ENCODE measurements at places on chromosomes 7 and 10.

DNA sequence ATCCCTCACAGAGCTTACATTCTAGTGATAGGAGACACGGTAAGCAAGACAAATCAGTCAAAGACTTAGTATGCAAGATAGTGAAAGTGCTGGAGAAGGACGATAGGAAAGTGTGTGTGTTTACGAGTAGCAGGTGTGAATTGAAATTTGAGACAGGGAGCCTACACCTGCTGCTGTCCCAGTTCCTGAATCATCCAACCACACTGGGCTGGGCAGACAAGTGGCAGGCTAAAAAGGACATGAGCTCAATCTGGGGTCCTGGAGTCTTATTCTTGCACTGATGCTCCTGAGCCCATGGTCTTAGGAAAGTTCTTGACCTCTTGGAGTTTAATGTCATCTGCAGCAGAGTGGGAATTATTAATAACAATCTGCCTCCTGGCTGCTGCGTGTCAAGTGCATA lies 16.2 kb downstream of the RBP3 start:
- DNase-seq: no peak

DNA sequence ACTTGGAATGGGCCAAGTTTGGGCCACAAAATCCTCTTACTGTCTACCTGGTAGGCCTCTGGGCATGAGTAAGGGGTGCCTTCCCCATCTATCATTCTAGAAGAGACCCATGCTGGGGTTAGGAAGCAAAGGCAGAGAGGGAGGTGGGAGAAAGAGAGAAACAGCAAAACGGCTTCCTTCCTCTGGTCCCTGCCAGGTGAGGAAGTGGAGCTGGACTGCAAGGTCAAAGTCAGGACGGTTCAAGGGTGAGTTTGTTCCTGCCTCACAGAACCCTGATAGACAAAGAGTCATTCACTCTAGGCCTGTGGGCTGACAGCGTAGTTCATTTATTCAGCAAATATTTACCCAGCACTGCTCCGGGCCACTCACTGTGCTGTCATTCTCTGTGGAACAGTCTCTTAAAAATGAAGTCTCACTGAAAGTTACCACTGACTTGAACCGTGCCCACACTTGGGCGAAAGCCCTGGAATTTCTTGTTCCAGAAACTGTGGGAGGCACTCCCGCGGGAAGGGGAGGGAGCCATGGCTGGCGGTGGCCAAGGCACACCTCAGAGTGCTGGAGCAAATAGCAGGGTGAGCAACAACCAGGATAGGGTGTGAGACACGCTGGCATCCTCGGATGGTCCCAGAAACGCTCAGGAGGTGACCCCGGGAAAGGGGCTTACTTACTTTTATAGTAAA lies 26.2 kb upstream of the ECHDC3 start:
- DNase-seq: no peak

GRCh38 chr10:23065181-23065948 lies 30.0 kb upstream of the MSRB2 start:
- DNase-seq: no peak

DNA sequence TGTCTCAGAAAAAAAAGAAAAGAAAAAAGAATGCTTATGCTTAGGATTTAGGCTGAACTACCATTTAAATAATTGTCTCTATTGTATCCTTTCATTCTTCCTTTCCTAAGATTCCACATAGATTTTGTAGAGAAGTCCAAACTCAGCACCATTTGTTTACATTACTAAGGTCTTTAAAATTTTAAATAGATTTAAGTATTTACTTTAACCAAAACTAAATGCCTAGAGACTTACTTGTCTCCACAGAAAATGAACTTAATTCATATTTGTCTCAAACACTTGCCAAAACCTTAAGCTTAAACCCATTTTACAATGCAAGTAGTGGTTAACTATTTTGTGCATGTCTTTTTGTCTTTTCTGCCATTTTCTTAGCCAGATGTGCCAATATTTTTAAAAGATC lies 54.1 kb upstream of the ABI1 start:
- DNase-seq: no peak

GRCh38 chr7:106570948-106571418 lies 90.0 kb downstream of the CCDC71L start:
- DNase-seq: no peak

GRCh38 chr7:128114806-128115205 lies 83.6 kb upstream of the LRRC4 start:
- DNase-seq: no peak

All from NCI-H1417 treated with DMSO at 0.1 percent for 48 hours (cell line).